Neural crest cell (in vitro differentiated cells): ENCODE measurements at places on chromosomes 3 and 15.

DNA sequence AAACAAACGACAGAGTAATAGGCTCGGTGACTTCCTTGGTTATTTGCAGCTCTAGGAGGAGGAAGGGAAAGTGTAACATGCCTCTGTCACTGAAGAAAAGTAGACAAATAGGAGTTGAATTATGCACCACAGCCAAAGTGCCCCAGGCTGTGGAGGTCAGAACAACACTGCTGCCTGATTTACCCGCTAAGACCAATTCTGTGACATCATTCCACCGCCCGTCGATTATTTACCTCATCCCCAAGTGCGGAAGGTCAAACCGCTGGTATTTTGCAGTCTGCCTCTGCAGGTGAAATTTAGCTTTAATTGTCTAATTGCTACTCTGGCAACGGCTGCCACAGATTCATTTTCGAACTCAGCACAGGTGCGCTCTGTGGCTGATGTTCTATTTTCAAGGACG lies 106.3 kb upstream of the PRICKLE2 start:
- no peak for DNase-seq

DNA sequence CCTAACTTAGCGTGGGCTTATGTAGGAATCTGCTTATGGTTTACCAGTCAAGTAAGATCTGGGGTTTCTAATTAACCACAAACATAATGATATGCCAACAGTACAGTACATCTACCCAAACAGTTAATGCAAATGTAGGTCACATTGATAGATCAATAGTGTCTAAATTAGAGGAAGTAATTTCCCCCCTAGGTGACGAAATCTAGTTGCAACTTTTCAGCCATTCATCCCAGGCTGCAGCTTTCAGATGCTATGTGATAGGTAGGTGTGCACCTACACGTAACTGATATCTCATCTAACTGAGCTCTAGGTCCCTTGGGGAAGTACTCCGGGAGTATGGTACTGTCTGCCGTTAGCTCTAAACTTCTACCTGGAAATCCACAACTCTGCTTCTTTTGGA lies 57.2 kb downstream of the CRTC3 start:
- DNase-seq: no peak

DNA sequence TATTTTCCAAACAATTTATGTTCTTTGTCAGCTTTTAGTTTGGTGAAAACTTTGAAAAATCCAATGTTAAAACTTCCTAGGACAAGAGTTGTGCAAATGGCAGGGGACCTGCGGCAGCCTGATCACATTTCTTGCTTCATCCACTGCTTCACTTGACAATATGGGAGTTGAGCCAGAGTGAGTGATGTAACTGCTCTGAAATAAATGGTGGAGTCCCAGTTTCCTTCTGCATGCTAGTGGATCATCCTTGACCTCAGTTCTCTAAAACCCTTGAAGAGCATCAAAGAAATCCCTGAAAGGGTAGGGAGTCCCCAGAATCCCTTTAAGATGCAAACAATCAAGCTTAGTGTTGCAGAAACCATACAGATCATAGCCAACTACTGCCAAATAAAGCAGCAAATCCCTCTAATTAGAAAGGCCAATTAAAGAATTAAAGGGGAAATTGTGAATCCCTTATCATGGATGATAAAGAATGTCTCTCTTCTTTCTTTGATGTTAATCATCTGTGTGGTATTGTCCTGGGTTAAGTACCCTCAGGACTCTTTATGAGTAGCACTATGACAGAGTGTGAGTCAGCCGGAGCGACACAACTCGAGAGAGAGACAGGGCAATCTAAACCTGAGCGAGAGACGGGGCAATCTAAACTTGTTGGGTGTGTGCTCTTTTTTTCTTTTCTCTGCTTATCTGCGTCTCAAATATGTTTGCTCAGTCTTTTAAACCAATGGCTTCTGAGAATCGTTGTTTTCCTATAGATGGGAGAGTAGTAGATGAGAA lies 41.8 kb upstream of the GAP43 start:
- DNase-seq: no peak

- DNase-seq: no peak
Measured at GRCh38 chr3:35785234-35785888, 146.0 kb downstream of the ARPP21 start.

DNA sequence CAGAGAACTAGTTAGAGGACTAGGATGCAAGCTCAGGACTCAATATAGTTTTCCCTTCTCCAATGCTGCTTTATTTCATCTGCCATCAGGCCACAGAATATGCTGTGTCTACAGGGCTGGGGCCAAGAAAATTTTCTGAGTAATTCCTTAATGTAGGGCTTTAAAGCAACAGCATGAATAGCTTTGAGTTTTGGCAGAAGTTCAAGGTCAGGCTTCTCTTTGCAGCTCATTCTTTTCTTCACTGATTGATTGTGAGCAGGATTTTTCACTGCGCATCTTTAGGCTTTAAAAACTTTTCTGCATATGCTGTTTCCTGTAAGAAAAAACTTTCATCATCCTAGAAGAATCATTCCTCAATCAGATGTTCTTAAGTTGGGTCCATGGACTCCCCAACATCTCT lies 4.6 kb downstream of the TMEM108 start:
- DNase-seq: no peak

DNA sequence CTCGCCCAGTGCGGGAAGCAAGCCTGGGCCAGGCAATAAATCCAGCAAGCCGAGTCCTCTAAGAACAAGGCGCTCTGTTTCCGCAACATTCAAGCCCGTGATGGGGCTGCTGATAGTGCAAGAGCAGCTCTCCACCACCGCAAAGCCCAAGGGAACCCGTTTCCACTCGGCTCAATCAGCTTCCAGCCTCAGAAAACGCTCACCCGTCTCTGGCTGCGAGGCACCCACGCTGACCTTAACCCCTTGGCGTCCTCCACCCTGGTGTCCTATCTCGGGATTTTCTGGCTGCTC lies 17.8 kb downstream of the SPATA12 start:
- DNase-seq: peak; percentile 23

DNA sequence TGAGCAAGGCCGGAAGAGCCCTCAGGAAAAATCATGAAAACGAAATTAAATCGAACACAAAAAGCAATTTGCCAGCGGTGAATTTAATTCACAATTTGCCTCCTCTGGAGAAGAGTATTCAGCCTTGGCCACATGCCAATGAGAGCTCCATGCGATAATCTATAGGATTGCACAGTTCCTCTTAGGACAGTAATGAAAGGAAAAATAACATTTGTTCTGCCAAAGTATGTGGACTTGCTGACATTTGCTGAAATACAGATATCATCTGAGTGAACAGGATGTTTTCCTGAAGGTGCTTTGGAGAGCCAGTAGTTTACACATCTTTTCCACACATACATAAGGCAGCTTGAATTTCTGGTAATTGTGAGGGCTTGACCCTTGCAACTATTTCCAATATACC lies 188.6 kb upstream of the PDZRN3 start:
- no peak for DNase-seq

GRCh38 chr3:147368561-147369221 lies 37.7 kb downstream of the ZIC4 start:
- no peak for DNase-seq

- no peak for DNase-seq
Measured at GRCh38 chr3:26592451-26592850, 30.1 kb upstream of the LRRC3B start.

GRCh38 chr3:127072971-127073783 lies 90.3 kb downstream of the PLXNA1 start:
- DNase-seq: no peak

DNA sequence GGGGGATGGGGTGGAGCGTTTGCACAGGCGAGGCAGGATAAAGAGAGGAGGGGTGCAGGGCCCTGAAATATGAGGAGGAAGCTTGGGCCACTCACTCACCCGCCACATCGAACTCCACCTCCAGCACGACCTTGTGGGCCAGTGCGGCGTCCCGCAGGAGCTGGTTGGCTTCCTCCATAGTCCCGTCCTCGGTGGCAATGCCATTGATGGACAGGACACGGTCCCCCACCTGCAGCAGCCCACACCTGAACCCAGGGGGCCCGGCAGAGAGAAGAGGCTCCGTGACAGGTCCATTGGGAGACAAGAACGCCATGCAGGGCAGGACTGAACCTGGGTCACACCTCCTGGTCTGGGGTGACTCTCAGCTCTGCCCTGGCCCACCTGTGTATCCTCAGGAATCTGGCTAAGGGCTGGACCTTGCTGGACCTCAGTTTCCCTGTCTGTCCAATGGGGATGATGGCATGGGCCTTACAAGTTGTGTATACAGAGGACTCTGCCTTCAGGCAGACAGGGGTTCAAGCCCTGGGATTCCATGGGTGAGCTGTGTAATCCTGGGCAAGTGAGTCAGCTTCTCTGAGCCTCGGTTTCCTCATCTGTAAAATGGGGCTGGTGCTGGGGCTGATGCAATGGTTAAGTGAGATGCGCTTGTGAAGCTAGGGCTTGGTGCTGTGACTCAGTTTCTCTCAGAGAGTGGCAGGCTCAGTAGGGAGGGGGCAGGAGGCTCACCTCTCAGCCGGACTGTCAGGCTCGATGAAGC lies 26.4 kb downstream of the GRIP2 start:
- DNase-seq: no peak

- no peak for DNase-seq
Measured at GRCh38 chr3:150393745-150394144, 14.4 kb upstream of the TSC22D2 start.

- DNase-seq: no peak
Measured at GRCh38 chr3:156668073-156668763, 6.2 kb upstream of the TIPARP start.

DNA sequence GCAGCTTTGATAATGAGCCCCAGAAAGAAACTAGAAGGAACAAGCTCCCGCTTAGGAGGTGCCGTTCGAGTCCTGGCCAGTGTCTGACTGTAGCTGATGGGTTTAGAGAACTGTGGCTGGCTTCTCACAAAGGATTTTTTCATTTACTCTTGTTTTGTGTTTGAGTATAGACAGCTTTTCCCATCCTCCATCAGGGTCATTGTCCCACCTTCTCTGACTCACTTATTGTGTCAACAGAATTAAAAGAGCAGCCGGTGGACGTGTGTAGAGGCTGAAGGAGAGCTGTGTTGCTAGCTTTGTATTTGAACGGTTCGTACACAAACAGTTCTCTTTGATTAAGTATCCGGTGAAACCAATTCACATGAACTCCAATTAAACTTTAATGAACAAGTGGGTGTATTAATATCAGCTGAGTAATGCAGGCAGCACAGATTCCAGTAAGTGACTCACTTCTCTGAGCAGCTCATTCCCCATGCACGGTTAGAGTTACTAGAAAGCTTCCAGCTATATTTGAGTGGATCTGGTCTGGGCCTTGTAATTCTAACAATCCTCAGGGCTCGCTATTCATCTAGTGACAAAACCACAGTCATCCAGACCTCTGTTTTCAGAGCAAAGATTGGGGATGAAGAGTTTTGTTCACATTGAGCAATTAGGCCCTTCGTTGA lies 141.0 kb downstream of the LPP start:
- no peak for DNase-seq

DNA sequence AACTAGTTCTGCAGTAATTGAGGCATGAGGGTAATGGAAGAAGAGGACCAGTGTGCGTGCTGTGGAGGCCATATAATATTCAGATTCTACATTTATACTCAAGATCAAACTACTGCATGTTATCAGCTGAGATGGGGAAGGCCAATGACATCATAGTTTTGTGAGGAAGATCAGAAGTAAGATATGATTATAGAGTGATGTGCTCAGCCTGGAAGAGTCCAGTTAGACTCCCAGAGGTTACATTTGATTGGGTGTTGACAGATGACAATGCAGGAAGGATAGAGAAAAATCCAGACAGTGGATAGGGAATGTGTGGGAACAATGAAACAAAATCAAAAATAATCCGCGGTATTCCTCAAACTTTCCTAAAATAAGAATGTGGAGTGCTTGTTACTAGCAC lies 35.4 kb downstream of the GOLIM4 start:
- DNase-seq: no peak

- no peak for DNase-seq
Measured at GRCh38 chr3:158839966-158840365, 38.1 kb downstream of the MFSD1 start.

GRCh38 chr3:100603469-100603868 lies 5.9 kb upstream of the ADGRG7 start:
- no peak for DNase-seq

GRCh38 chr3:117526470-117527079 lies 817.0 kb downstream of the TUSC7 start:
- peak; percentile 15 for DNase-seq

GRCh38 chr15:57634290-57634689 lies 42.6 kb downstream of the MYZAP start:
- DNase-seq: no peak

- no peak for DNase-seq
Measured at GRCh38 chr3:85875589-85875988, 916.8 kb downstream of the CADM2 start.

GRCh38 chr3:151412989-151413388 lies 28.4 kb upstream of the P2RY12 start:
- DNase-seq: no peak

DNA sequence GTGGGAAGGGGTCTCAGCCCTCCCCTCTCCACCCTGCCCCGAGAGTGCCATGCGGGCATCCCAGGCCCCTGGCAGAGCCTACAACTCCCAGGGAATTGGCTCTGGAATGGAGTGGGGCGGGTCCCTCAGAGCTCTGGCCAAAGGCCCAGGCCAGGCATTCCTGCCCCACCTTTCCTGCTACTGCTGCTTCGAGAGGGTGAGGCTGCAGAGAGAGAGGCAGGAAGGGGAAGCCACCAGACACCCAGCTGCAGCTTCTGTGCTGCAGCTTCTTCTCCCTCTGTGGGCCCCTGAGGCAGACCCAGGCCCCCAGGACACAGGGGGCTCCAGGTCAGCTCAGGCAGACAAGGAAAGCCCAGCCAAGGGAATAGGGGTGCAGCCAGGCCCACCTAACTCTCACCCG lies 2.7 kb downstream of the ALS2CL start:
- no peak for DNase-seq

DNA sequence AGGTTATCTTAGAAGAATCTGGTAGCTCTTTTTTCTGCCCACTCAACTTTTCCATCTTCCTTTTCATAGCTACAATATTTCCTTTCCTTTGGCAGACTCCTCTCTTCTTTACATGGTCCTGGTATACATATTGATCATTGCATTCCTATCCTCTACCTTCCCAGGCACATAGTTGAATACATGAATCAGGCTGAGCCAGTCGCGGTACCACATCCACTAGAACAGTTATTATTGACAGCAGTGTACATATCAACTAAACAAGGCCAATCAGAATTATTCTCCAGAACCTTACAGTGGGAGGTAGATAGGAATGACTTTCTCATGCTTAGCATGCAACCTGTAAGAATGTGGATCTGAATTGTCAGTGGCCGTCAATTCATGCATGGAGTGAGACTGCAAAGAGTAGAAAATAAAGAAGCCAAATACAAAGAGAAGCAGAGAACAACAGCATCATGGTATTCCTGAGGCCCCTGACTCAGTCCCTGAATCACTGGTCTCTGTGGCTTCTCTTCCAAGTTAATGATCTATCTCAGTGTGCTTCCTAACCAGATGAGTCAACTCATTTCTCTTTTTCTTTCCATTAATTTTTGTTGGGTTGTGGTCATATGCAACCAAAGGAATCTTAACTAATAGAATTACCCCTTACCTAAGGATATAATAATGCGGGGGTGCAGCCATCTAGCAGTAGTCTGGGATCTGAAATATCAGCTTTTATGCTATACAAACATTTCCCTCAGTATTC lies 60.9 kb upstream of the DCBLD2 start:
- no peak for DNase-seq

GRCh38 chr15:99098426-99098825 lies 6.5 kb upstream of the SYNM start:
- DNase-seq: no peak

- no peak for DNase-seq
Measured at GRCh38 chr3:6216135-6217026, 644.5 kb upstream of the GRM7 start.
